Fibroblast of skin of back (primary cell): ENCODE measurements at places on chromosomes 3 and 15.

DNA sequence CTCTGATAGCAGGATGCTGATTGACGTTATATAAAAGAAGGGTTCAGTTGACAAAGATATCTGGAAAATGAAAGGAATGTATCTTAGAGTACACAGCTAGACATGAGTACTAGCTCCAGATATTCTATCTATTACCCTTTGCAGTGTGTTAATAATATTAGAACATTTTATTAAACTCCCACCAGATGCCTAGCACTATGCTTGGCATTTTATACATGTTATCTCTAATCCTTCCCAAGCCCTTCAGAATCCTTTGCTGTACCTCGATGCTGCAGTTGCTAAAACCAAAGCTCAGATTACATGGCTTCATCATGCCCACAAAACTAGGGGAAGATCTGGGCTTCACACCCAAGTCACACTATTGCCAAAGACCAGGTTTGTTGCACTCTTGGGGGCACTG, 350.1 kb upstream of the AZI2 start:
- DNase-seq: no peak

- DNase-seq: peak; percentile 90
Observed at GRCh38 chr3:25040748-25041147, 387.3 kb upstream of the RARB start.

DNA sequence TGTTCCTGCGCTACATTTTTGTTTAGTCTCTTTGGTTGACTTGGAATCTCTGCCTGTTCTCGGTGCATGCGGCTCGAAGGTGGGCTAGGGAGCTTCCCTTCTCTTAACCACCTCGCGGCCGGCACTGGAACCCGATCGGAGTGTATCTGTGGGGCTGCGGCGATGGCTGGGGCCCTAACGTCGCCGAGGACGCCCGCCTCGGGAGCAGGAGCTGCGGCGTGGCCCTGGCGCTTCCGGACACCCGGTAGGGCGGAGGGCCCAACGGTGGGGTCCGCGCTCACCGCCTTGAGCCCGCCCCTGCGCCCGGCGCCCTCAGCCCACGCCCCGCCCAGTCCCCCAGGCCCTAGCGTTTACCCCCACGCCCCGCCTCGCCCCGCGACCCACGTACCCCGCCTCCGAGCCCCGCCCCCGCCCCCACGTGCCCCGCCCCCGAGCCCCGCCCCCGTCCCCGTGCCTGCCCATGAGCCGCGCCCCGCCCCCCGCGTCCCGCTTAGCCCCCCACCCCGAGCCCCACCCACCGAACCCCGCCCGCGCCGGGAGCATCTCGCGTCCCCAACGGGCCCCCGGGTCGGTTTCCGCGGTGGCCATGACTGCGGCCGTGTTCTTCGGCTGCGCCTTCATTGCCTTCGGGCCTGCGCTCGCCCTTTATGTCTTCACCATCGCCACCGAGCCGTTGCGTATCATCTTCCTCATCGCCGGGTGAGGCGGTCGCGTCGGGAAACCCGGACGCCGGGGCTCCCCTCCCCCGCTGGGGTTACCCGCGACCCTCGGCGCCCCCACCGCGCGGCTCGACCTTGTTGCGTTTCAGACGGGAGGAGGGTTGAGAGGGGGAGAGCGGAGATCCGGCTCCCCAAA, at the start of gene APH1B:
Gene APH1B (plus strand): TSS at position 568 of the 855 bp plus-strand sequence. CDS start 19 bp downstream, at position 587.
- DNase-seq: peak; percentile 77

DNA sequence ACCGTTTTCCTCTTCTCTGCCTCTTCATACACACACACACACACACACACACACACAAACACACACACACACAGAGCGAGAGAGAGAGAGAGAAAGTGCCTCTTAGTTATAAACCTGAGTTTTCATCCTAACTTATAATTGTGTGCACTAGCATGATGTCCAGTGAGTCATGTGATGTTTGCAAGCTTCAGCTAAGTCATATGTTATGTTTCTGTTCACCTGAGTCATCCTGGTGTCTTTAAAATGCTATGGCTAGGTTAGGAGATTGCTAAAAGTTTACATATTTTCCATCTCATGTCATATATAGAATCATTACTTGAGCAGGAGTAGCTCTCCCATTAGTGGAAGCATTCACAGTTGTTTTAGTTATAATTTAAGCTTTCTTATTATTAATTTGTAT, 155.8 kb downstream of the EPHA6 start:
- peak; percentile 31 for DNase-seq

GRCh38 chr15:65289261-65289854, 2.7 kb upstream of the PARP16 start:
- no peak for DNase-seq

GRCh38 chr15:60735559-60736047, 256.7 kb upstream of the ICE2 start:
- no peak for DNase-seq

GRCh38 chr15:85407421-85408269, 27.2 kb downstream of the AKAP13 start:
- DNase-seq: peak; percentile 90

GRCh38 chr15:39244776-39245175, 336.1 kb upstream of the THBS1 start:
- peak; percentile 34 for DNase-seq

- DNase-seq: no peak
Observed at GRCh38 chr3:4821975-4822374, 157.3 kb upstream of the BHLHE40 start.

GRCh38 chr3:112561484-112561733, 353 bp downstream of the ATG3 start:
- no peak for DNase-seq

DNA sequence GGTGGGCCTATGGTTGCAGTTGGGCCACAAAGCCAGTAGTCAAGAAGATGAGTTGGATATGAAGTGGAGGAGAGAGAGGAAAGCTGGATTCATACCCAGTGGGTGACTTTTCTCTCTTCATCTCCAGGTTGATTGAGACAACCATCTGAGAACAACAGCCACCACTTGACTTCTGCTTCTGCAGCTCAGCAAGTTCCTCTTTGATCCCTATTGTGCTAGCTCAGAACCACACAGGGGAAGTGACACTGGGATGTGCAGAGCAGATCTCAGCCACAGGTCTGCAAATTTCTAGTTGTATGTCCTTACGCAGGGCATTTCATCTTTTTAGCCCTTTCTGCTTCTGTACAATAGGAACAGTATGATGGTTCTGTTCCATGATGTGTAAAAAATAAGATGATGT, 459.2 kb upstream of the ARRDC4 start:
- DNase-seq: no peak

- DNase-seq: no peak
Observed at GRCh38 chr3:190097025-190097424, 23.7 kb downstream of the P3H2 start.

GRCh38 chr3:171606151-171606751, 146.0 kb upstream of the TNIK start:
- peak; percentile 5 for DNase-seq

GRCh38 chr3:45113625-45114050, 32.5 kb downstream of the CDCP1 start:
- no peak for DNase-seq

DNA sequence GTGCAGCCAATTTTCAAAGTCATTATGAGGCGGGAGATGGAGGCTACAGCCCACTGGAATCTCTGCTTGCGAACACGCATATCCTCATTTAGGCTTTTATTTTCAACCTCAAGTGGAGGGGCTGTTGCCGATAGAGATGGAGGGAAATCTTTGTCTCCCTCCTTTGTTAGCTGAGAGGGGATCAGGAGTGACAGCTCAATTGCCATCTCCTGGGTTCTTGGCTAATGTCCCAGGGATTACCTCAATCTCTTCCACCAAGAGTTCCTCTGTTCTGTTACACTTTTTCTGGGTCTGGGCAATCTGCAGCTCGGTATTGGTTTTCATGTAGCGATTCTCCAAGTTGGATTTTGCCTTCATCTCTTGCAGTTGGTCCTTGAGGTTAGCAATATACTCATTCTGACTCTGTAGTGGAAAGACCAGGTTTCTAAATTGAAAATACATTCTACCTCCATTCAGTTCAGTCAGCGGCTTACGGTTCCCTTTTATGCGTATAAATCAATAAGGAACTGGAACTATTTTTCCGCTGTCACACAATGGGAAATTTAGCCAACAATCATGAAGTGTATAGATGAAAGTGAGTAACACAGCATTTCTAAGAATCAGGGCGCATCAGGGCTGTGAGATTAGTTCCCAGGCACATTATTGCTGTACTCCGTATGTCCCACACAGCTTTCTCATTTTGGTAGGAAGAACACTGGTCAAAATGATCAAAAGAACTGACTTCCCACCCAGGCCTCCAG, 36.2 kb upstream of the RPL35A start:
- no peak for DNase-seq

GRCh38 chr15:40418126-40418525, 12.5 kb downstream of the IVD start:
- no peak for DNase-seq

GRCh38 chr3:88879905-88880304, 227.5 kb upstream of the EPHA3 start:
- no peak for DNase-seq

DNA sequence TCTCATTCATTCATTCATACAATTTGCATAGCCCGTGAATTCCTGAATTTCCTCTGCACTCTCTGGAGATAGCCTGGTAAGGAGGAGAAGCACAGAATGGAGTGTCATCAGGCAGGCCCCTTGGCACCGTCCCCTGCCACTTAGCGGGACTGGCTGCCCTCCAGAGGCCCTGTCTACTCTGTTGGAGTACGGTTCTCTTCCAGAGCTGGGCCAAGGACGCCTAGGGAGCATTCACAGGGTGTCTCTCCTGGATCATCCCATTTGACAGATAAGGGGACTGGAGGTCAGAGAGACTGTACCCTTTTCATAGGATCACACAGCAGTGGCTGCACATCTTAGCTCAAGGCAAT, 48.0 kb downstream of the PTH1R start:
- DNase-seq: no peak

- no peak for DNase-seq
Observed at GRCh38 chr3:108818404-108818803, 4.2 kb upstream of the TRAT1 start.

- no peak for DNase-seq
Observed at GRCh38 chr3:25130724-25131520, 297.1 kb upstream of the RARB start.

GRCh38 chr3:126866175-126866759, 116.6 kb upstream of the PLXNA1 start:
- no peak for DNase-seq

DNA sequence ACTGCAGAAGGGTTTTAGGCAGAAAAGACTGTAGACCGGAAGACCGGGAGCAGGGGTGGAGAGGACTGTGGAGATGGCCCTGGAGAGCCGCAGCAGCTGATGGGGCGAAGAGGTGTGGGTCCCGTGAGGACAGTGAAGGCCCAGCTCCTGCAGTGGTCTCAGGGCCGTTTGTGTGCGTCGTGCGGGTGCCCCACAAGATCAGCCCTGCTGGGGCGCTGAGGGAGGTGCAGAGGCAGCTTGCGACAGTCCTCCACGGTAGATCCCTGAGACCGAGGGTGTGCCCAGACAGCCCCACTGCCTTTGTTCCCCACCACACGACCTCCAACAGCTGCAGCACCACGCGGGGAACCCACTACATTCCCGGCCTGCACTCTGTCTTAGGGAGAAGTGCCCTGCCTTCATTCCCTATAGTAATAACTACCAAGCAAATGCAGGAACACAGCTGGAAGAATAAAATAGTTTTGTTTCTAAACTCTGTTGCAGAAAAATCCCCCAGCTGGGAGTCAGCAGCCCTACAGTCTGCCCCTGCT, 19.0 kb upstream of the CRABP1 start:
- DNase-seq: no peak

- DNase-seq: no peak
Observed at GRCh38 chr3:59486520-59486919, 436.7 kb upstream of the CFAP20DC start.

DNA sequence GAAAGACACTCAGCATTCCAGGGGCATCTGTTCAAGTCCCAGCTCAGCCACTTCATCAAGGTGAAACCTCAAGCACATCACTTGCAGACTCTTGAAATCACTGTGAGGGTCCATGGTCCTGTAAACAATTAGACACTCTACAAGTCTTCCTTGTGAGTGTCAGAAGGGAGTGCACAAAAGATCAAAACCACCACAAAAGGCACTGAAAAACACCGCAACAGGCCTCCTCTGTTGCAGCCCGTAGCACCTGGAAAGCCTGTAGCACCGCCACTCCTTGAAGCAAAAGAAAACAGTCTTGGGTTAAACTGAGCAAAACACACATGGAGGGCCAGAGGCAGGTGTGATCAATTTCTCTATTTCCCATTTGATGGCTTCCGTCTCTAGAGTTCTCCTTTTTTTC, 63.8 kb upstream of the SNRK start:
- DNase-seq: no peak

GRCh38 chr3:131033480-131034080, 6.9 kb downstream of the NEK11 start:
- DNase-seq: peak; percentile 57

DNA sequence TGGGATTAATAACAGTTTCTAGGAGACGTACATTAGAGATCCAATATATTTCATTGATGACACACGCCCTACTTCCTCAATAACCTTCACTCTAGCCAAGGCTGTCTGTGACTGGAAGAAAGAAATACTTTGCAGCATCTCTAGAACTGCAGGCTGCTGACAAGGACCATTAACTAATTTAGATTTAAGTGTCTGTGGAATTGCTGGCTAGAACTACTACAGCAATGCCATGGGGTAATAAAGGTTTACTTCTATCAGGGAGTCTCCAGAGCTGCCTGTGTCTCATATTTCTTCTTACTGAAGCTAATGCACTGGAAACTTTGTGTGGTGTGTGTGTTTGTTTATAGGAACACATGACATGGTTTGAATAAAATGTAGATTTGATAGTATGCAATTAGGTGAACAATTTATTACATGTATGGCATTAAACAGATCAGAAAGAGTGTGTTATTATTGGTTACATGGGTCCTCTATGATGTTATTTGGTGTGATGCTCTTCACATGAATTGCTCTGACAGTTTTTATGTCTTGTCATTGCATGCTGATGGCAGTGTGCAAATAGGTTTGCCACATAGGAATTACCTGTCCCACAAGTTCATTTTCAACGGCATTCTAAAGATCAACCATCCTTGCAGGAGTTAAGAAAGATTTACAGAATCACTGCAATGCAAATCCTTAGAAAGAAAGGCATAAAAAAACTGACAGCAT, 916.2 kb upstream of the CADM2 start:
- no peak for DNase-seq

DNA sequence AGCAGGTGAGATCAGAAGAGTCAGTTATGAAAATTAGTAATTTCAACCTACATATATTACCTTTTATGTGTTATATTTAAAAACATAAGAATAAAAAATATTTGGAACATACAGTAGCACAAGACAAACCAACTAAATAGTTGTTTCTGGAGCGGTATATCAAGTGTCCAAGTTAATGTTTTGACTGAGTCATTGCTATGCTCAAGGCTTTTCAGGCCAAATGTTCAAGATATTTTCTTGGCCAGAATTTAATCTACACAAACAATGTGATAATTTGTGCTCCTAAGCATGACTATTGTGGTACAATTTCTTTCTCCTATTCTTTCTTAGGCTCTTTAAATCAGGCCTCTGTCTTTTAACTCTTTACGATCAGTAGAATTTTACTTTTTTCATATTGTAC, 412.4 kb downstream of the RAP2B start:
- peak; percentile 58 for DNase-seq

DNA sequence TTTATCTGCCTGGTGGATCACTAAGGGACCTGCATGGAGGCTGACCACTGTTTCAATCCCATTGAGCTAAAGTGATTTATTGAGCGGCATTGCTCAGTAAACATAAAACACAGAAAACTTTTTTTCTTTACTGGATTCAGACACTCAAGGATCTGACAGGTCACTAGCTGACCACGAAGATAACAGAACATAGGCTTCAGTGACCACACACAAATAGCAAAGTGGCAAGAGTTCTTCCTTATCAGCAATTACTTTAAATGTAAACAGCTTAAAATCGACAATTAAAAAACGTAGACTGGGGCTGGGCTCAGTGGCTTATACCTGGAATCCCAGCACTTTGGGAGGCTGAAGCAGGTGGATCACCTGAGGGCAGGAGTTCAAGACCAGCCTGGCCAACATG, 48.7 kb downstream of the STAG1 start:
- no peak for DNase-seq
